ENCODE measurements at places on chromosomes 4 and X.

DNA sequence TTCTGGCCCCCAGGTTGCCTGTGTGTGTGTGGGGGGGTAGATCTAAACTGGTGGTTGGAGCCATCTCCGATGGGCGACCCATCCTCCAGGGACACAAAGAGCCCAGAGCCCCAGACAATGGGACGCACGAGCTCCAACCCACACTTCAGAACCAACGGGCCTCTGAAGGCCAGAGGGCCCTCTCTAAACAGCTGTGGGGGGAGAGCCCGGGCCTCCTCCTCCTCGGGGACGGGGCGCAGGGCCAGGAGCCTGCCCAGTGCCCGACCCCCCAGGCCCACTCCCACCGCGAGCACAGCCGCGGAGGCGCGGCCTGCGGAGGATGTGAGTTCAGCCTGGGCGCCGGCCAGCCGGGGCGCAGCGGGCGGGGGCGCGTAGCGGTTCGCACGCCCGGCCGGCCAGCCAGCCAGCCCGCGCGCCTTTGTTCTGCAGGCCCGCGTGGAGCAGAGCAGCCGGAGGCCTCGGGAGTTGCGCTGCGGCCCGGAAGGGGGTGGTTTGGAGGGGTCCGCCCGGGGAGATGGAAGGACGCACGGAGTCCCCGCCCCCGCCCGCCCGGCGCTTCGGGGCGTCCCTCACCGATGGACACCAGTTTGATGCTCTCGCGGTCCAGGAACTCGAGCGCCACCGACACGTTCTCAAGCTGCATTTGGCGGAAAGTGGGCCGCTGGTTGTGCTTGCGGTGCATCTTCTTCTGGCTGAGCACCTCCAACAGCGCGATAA, 4.0 kb downstream of the FLNA start:
- DNase-seq: no peak

- DNase-seq: no peak
Measured at GRCh38 chr4:146232131-146232722, 17.9 kb downstream of the REELD1 start.

- DNase-seq: no peak
Measured at GRCh38 chr4:93182722-93183121, 645.8 kb upstream of the ATOH1 start.

- no peak for DNase-seq
Measured at GRCh38 chr4:40838742-40839141, 89.0 kb downstream of the NSUN7 start.

DNA sequence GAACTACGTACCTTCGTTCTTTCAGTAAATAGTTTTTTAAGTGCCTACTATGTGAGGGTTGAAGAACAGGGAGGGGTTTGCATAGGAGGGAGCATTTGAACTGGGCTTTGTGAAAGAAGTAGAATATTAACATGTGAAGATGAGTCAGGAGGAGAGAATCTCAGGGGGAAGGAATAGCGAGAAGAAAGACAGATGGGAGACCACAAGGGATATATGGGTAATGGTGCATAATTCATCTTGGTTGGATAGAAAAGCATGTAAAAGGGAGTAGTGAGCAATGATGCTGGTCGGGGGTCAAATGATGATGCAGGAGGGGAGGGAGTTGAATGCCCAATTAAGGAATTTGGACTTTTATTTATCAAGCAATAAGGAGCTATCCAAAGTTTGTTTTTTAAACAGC, 52.7 kb downstream of the TMEM164 start:
- no peak for DNase-seq

DNA sequence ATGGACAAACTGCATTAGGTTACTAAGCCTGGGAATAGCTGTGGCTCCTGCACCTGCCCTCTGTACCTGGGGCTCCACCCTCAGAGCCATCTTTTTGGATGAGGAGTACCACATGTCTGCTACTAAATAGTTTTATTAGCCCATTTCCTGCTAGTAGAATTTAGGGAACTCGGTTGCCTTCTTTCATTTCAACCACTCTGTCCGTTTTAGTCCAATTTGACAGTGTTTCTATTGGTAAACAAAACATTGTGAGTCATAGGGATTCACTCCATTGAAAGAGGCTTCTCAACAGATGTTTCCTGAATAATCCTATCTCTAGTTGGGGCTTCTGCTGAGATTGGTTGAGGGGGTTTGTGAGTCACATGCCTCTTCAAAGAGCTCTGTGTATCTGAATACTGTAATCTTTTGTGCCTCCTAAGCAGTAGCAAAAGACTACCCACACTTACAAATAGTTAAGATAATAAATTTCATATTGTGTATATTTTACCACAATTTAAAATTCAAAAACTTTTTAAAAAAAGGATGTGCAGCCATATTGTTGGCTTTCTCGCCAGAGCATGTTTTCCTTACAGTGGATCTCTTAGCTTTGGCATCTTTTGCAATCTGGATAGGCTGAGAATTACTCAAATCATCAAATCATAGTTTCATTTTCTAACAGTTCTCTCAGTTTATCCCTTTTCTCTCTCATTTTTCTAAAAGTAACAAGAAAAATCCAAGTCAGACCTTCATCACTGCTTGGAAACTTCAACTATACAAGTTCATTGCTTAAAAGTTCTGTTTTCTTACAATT, 9.9 kb downstream of the FAM200B start:
- DNase-seq: no peak

GRCh38 chr4:77125961-77126360, 31.0 kb upstream of the CCNG2 start:
- no peak for DNase-seq

DNA sequence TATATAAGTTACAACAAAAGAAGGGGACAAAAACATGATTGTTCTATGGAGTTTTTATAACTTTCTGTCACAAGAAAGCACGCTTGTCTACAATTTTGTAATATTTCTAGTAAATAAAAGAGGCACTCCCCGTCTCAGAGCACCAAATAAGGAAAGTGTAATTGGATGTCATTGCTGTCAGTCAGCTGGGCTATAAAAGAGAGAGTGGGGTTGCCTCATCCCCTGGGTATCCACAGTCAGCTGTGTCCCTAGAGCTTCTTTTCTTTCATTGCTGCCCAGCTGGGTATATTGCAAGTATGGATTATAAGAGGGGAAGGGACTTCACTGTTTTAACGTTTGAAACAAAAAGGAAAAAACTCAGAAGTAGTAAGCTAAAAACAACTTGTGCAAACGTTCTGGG, 61.3 kb downstream of the NPNT start:
- no peak for DNase-seq

- no peak for DNase-seq
Measured at GRCh38 chr4:145348291-145348690, 133.4 kb upstream of the SMAD1 start.

Measured in mesenteric fat pad (tissue), 1 donor.